ENCODE measurements at places on chromosomes 1 and 21.

GRCh38 chr21:35859677-35860076 is 200.6 kb downstream of the SETD4 start:
- DNase-seq = no peak

DNA sequence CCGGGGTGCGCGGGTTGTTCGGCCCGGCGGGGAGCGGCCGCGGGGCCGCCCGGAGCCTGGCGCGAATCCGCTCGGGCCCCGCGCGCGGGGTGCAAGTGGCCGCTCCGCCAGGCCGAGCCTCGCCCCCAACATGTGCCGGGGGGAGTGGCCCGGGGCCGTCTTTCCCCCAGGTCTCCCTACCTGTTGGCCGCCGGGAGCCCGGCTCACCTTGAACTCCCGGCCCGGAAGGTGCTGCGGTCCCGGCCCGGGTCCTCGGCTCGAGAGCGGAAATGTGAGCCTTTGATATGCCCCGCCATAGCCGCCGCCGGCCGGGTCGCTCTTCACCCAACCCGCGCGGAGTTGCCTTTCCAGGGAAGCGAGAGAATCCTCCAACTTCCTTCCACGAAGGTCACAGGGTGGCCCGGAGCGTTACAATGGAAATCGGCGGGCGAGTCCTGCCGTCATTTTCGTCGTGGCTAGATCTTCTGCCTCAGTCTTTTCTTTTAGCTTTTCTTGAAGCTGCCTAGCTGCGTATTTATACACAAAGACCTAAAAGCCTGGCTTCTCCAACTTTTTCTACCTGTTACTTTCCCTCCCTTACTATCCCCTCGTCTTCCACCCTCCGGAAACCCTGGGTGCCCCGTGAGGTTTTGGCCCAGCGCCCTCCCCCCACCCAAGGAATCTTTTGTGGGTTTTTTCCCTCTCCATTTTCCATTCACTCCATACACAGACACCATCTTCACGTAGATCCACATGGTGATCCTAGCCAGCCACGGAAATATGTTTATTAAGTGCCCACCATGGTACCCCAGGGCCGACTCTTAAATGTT is 867 bp downstream of the PTGFRN start:
- no peak for DNase-seq

- no peak for DNase-seq
These were observed 17.6 kb downstream of the NADK start for GRCh38 chr1:1760715-1761114.

GRCh38 chr1:237124856-237125462 is 83.0 kb downstream of the RYR2 start:
- DNase-seq = no peak

DNA sequence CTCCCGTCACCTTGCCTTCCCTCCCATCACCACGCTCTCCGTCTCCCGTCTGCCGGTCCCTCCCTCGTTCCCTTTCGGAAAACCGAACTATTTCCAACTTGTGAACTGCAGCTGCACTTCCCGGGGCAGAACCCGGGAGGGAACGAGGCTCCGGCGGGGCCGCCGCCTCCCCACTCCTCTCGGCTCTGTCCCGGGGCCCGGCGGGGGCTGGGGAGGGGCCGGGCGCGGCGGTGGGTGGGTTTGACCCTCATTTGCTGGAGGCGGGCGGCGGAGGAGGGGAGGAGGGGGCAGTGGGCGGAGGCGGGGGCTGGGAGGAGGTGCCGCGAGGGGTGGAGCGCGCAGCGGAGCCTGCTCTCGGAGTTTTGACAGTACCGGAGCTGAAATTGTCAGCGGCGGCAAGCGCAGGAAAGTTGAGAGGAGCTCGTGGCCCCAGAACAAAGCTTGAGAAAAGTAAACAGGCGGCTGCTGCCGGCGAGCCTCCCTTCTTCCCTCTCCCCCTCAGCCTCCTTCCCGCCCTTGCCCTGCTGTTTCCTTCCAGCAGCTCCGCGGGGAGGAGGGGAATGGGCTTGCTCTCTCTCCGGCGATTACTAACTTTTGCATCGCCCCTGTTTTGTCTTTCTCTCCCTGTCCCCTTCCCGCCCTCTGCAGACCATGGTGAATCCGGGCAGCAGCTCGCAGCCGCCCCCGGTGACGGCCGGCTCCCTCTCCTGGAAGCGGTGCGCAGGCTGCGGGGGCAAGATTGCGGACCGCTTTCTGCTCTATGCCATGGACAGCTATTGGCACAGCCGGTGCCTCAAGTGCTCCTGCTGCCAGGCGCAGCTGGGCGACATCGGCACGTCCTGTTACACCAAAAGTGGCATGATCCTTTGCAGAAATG is 2.9 kb downstream of the LMO4 start:
- DNase-seq = peak; percentile 74

DNA sequence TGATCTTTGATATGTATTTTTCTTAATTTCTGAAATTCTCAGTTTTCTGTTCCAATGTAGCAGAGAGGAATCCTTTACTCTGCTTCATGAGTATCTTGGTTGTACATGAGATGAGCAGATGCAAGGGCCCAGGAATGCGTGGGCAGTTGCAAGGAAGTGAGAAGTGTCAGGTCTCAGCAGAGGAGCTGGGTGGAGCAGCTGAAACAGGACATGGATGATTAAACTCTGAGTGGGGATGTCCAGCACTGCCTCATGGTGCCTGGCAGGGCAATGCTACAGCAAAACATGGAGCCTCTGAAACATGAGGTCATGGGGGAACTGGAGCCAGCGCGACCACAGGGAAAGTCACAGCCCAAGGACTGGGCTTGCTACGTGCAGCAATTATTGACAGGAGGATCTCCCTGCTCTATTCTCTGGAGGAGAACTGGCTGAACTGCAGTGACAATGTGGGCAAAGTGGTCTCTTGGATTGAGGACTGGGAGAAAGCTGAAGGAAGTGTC is 48.4 kb downstream of the COLGALT2 start:
- DNase-seq = no peak

DNA sequence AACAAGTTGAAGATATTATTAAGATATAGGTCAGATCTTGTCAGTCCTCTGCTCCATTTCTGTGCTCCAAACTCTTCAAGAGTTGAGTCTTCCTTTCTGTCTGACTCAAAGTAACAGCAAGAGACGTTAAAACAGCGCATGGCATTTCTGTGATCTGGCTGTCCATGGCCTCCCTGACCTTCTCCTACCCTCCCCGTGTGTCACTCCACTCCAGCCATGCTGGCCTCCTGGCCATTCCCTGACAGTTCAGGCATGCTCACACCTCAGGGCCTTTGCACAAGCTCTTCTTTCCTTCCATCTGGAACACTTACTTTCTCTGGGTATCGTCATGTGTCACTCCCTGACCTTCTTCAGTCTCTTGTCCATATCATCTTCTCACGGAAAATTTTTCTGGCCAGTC is 229.0 kb downstream of the CENPF start:
- no peak for DNase-seq

DNA sequence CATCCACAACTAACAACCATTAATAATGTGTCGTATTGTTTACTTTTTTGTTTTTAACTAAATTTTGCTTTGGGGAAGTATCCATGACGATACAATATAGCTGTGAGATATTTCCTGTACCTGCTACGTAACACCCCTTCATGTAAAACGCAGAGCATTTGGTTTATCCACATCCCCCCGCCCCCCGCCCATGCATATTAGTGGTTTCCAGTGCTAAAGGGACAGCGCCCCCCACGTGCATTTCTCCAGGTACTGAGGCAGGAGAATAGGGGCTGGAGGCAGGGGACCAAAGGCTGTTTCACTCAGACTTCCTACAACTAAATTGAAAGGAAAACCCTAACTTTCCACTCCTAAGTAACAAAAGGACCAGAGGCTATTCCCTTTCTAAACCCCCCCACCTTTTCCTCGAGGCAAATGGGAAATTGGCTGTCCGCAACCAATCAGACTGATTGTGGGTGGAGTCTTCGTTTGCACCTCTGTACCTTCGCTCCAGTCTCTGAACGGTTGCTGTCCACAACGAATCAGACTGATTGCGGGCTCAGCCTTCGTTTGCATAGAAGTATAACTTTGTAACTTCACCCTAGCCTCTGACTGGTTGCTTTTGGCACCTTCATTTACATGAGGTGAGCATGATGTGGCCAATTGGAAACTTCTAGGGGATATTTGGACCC is 12.2 kb upstream of the RIPK4 start:
- no peak for DNase-seq

DNA sequence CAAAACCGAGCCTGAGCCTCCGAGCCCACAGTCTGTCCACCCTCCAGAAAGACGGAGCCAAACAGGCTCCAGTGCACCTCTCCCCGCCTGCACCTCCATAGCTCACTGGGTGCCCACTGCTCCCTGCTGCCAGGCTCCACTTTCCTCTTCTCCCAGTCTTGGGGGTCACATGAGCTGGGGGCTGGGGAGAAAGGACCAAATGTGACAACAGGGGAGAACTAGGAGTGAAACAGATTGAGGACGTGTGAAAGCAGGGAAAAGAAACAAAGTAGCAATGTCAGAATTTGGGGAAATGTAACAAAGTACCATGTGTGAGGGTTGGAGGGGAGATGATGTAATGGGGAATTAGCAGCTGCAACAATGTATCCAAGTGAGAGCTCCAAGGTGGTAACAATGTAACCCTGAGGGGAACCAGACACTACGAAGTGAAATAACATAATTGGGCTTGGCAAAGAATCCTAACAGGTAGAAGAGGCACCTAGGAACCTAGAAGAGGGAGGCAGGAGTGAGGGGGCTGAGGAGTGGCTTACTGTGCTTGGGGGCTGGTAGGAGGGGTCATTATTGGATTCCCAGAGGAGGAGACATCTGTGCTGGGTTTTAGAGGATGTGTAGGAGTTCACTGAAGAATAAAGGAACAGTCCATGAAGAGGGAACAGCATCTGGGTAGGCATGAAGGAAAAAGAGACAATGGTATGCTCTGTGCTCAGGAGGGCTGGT is 12.5 kb downstream of the SDC3 start:
- no peak for DNase-seq

- DNase-seq = no peak
These were observed 34.5 kb downstream of the UCK2 start for GRCh38 chr1:165861911-165862310.

- no peak for DNase-seq
These were observed 4.6 kb downstream of the GFI1 start for GRCh38 chr1:92481971-92482664.

GRCh38 chr1:86499987-86500593 is 31.4 kb downstream of the CLCA1 start:
- DNase-seq = no peak

GRCh38 chr1:40956407-40956806 is 23.1 kb upstream of the CTPS1 start:
- DNase-seq = no peak

DNA sequence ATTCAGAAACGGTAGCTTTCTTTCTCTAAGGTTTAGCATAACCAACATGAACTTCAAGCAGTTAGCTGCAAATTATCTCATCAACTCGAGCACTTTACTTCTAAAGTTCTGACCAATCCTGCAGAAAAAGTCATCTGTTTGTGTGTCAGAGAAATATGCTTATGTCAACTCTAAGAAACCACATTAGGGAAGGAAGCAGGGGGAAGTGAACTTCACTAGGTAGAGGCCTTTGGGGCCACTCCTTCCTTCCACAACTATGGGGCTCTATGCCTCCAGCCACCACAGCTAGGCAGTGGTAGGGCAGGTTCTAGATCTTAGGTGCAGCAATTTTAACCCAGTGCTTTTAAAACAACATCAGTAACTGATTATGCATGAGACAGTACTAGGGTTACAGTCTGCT is 375.9 kb downstream of the DSCAM start:
- DNase-seq = peak; percentile 14

DNA sequence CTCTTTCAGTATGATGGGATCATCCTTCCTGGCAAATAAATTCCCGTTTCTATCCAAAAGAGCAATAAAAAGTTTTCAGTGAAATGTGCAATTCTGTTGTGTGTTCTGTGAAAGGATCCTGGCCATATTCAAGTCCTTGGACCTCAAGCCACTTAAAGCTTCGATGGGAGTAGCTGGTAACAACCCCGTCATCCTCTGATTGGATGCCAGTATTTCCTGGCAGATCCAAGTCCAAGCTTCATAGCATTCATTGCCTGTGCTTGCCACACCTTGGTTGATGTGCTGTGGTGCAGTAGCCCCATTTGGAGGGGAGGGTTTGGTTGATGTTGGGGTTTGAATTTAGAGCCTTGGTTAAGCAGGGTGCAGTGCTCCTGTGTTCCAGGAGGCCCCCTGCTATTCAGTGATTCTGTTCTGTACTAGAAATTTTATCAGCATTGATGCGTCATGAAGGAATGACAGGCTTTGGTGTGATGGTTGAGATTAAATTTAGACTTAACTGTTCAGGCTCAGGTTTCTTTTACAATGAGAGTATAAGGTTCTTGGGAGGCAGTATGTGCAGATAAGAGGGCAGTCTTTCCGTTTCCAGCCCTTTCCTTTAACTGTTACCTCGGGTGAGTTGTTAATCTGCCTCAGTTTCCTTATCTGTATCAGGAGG is 4.9 kb downstream of the RPL11 start:
- DNase-seq = no peak

DNA sequence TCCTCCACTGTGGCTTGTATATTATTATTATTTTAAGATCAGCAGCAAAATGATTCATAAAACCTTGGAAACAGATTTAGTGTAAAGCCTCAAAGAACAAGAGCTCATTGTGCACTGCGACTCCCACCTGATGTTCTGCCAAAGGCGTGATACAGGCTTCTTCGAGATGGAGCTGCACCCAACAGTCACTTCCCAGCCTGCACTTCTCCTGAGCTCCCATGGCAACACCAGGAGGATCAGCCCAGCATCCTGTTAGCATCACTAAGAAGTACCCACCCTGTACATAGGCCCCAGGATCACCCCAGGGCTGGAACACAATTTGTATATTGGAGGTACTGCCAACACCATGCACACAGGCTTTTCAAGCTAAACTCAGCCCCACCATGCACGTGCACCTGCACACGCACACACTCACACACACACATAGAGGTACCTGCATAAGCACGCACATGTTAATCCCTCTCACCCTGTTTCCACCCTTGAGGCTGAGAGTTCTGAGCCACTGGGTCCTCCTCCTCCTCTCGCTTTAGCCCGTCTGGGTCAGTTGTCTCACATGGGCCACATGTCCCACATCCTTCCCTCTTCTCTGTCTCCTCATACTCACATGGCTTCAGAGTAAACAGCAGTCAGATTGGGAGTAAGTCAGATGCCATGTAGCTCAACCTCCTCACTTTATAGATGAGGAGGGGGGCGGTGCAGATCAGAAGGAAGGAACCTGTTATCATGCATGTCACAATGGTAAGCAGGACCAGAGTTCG is 281.9 kb upstream of the POU3F1 start:
- DNase-seq = no peak

- no peak for DNase-seq
These were observed 3.7 kb upstream of the QSOX1 start for GRCh38 chr1:180150982-180151381.

GRCh38 chr1:98323906-98324358 is 337.6 kb upstream of the SNX7 start:
- no peak for DNase-seq

GRCh38 chr1:117615474-117615873 is 9.6 kb downstream of the TENT5C start:
- DNase-seq = no peak

DNA sequence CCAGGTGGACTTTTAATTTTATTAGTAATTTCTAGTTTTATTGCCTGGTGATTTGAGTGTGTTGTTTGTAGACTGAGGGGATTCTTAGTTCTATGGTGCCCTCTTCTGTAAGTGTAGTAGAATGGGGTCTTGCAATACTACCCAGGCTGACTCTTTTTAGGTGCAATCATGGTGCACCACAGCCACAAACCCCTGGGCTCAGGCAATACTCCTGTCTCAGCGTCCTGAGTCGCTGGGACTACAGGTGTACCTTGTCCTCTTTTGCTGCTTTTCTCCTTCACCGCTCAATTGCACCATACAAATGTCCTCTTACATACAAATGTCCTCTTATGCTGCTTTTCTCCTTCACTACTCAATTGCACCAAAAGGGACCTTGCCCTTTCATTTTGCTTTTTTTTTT is 43.1 kb downstream of the SCP2 start:
- no peak for DNase-seq

- no peak for DNase-seq
These were observed 39.4 kb upstream of the FMOD start for GRCh38 chr1:203390298-203390697.
